Head of caudate nucleus (tissue), 42 donors: ENCODE measurements at places on chromosomes 12 and 14.

DNA sequence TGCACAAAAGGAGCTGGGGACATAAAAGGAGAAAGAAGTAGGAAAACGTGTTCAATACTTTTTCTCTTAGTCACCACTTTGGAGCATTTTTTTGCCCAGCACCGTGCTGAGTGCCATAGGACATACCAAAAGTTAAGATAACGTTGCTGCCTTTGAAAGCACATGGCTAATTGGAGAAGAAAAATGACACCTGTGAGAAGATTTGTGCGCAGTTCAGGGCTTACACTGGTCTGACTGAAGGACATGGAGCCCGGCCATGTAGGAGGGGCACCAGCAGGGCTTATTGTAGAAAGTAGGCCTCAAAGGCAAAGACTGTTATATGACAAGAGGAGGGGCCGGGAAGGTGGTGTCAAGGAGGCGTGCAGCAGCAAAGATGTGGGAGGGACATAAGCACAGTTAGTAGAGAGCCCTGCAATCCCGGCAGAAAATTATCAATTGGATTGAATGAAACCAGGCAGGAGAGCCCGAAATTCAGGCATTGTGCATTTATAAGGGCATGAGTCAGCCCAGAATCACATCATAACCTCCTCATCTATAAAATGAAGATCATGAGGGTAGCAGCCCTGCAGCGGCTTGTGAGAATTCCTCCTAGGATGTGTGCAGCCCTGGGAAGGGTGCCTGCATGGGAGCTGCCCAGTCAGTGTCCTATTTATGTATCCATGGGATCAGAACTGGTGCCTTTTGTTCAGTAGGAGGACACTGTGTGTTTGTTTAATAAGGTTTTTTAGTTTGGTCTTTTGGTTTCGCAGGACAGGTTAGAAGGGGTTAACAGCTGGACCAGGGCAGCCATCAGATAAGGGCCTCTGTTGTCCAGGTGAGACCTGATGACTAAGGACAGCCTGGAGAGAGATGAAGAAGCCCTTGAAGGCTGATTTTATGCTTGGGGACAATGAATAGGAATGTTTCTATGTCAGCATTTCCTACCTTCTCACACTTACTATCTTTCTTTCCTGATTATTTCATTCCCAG is 122.4 kb downstream of the GPR135 start:
- no peak for DNase-seq

GRCh38 chr12:50110762-50111351 is 1.2 kb upstream of the COX14 start:
- DNase-seq = peak; percentile 28

- DNase-seq = no peak
Observed at GRCh38 chr12:124852329-124852831, 11.3 kb downstream of the SCARB1 start.

- no peak for DNase-seq
Observed at GRCh38 chr12:15453613-15454012, 131.3 kb downstream of the PTPRO start.

DNA sequence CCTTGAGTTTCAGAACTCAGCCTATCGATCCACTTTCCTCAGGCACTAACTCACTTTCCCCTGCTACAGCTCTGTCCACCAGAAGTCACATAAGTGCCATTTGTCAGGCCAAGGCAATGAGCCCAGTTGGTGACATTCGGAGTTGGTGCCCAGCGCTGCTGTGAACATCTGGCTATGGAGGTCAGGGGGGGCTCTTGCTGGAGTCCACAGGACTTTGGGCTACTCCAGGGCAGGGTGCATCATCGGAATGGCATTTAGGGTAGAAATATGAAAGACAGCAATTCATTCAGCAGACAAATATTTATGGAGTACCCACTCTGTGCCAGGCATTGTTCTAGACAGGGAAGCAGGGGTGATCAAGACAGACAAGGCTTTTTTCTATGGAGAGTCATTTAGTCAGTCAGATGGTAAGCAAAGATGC is 1.5 kb upstream of the PPP1CC start:
- peak; percentile 95 for DNase-seq
